ENCODE measurements at places on chromosomes 1 and 21.

DNA sequence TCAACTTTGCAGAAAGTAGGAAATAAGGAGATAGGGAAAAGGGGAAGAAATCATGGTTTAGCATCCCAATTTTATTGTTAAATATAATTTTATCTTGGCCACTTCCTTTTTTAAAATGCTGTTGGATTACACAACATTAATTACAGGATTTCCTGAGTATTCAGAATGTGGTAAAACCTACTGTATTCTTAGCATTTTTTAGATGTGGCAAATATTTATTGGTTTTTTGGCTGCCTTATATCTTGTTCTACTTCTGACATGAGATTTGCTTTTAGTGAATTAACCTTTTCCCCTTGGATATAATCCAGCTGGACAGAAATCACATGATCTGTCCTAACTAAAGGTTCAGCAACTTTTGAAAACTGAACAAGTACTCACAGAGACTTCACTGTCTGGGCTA lies 104.9 kb downstream of the PTGS2 start:
- H3K27me3 ChIP-seq, result no peaks in the 10 kb centered on the region
- no peak for DNase-seq
- H3K27ac ChIP-seq, result no peak overlapping the region
- no peaks in the 10 kb centered on the region for H3K36me3 ChIP-seq

DNA sequence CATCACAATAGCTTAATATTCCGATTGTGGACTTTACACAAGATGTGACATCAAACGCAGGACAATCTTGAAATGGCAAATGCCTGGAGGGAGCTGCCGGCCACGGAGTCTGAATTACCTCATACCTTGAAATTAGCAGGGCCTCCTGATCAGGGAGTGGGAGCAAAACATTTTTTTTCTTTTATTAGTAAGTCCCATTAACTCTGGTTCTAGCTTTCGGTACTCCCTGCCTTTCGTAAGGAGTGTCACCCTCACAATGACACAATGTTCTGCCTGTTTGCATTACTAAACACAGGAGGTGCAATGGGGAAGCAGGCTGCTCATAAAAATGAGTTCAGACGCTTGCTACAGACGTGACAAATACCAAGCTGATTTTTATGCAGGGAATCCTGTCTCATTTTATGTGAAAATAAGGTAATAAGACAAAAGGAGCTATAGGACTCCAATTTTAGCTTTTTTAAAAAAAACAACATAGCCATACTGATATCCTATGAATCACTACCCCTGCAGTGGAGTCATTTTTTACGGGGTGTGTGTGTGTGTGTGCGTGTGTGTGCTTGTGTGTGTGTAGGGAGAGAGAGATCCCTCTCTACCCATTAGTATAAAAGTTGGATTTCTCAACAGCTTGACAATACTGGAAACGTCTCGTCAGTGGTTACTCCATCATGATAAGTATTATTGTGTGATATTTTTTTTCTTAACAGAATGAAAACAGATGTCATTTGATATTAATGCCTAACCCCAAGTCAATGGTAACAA lies 205.1 kb upstream of the RUNX1 start:
- H3K4me3 ChIP-seq, result no peak overlapping the region
- no peak for DNase-seq
- no peak overlapping the region for H3K27ac ChIP-seq
- no peaks in the 10 kb centered on the region for H3K36me3 ChIP-seq
- no peaks in the 10 kb centered on the region for H3K27me3 ChIP-seq

DNA sequence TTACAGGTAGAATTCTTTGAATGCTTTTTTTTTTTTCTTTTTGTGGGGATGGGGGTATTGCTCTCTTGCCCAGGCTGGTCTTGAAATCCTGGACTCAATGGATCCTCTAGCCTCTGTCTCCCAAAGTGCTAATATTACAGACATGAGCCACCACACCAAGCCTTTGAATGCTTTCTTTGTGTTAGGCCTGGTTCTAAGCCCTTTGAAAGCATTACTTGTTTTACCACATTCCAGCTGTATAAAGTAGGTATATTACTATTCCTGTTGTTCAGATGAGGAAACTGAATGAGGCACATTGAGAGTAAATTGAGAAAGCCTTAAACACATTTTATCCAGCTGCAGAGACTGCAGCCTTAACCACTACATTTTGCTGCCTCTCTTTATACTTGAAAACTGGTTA lies 841.8 kb upstream of the ADGRL4 start:
- DNase-seq, result no peak
- no peaks in the 10 kb centered on the region for H3K4me1 ChIP-seq
- no peaks in the 10 kb centered on the region for H3K36me3 ChIP-seq
- H3K27me3 ChIP-seq, result no peaks in the 10 kb centered on the region

DNA sequence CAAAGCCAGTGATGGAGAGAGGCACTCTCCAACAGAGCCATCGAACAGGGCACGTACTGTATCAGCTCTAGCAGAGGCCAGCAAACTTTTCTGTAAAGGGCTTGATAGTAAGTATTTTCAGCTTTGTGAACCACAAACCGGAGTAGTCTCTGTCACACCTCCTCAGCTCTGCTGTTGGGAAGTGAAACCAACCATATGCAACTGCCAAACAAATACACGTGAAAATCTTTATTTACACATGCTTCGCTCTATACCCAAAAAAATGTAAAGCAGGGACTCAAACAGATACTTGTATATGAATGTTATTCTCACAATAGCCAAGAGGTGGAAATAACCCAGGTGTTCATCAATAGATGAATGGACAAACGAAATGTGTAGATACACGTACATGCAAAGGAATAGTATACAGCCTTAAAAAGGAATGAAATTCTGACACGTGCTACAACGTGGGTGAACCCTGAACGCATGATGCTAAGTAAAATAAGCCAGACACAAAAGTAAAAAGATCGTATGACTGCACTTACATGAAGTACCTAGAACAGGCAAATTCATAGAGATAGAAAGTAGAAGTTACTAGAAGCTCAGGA lies 39.0 kb downstream of the SETD4 start:
- H3K4me1 ChIP-seq, result peaks cover 6% of the 10 kb centered on the region
- no peak overlapping the region for H3K4me3 ChIP-seq
- H3K36me3 ChIP-seq, result no peaks in the 10 kb centered on the region
- DNase-seq, result no peak
- no peak overlapping the region for H3K27ac ChIP-seq

DNA sequence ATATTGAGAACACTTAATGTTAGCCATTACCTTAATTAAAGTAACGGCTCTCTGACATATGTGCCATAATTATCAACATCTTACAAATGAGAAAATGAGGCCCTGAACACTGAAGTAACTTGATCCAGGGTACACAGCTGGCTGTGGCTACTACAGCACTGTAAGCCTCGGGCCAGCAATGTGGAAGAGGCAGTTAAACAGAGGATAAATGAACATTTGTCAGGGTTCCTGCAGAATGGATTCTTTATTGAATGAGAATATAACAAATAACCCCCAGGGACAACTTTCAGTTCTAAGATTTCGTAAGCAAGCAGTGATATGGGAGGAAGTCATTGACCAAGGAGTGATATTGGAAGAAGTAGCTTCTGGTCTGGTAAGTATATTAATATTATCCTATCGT lies 70.5 kb upstream of the SCYL3 start:
- DNase-seq, result no peak
- H3K4me3 ChIP-seq, result no peak overlapping the region

DNA sequence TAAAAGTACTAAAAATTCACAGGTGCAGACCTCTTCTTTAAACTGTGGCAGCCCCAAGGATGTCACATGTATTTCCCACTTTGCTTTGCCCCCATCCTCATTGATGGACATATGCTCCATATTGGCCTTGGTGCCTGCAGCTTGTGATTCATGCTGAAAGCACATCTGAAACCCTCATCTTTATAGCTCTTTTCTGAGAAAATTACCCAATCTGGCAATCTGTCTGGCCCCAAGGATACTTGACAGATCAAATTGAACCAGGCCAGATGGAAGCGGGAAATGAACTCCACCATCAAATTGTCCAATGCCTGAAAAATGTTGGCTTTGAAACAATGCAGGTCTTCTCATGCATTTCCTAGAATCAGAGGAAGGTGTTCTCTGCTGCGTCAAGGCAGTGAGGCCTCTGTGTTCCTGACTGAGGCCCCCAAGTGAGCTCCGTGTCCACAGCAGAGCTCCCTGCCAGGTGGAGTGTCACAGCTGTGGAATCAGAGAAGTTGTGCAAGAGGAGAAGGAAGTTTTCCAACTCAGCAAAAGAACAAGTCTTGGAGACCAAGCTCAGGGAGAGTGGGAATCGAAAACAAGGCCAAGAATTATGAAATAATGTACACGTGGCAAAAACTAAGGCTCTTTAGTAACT lies 323.7 kb downstream of the PLPP3 start:
- H3K4me1 ChIP-seq, result no peaks in the 10 kb centered on the region
- DNase-seq, result peak; percentile 86
- no peak overlapping the region for H3K4me3 ChIP-seq
- H3K27me3 ChIP-seq, result no peaks in the 10 kb centered on the region

DNA sequence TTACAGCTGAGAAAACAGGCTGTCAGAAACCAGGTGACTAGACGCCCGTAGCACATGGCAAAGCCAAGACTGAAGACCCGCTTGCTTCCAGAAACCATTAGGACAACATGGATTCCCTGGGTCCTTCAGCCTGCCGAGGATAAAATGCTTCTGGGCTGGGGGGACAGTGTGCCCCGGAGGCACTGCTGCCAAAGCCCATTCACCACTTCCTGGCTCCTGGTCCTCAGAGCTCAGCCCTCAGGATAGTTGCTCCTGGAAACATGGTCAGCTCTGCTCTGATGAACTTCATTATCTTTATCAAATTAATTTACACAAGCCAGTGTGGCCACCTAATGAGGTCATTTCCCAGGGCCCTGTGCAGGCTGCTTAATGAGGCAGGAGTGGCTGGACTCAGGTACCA lies 41.1 kb upstream of the ACTL8 start:
- no peaks in the 10 kb centered on the region for H3K4me1 ChIP-seq
- DNase-seq, result no peak
- no peaks in the 10 kb centered on the region for H3K36me3 ChIP-seq
- H3K27ac ChIP-seq, result no peak overlapping the region
- no peak overlapping the region for H3K4me3 ChIP-seq
- no peaks in the 10 kb centered on the region for H3K27me3 ChIP-seq

DNA sequence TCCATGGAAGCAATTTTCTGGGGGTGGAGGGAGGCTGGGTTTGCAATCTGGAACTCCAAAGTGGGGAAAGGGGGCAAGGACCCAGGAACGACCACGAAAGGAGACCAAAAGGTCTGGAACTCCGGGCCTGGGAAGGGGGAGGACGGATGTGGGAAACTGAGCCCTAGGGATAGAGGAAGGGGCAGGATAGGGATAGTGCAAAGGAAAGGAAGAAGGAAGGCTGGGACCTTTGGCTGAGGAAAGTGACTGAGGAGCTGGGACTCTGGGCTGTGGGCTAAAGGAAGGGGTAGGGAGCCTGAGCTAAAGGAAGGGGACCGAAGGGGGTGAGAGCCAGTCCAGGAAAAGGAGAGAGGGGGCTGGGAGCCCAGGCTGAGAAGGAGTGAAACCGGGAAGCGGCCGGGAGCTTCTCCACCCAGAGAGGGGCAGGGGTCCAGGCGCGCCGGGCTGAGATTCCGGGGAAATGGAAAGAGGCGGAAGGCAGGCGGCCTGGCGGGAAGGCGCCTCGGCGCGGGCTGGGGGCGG lies 395 bp downstream of the SLC9A1 start:
- peak overlapping the region; percentile 42 for H3K27ac ChIP-seq
- no peaks in the 10 kb centered on the region for H3K36me3 ChIP-seq
- H3K27me3 ChIP-seq, result no peaks in the 10 kb centered on the region
- H3K4me1 ChIP-seq, result peaks cover 16% of the 10 kb centered on the region
- peak overlapping the region; percentile 71 for H3K4me3 ChIP-seq
- DNase-seq, result no peak

DNA sequence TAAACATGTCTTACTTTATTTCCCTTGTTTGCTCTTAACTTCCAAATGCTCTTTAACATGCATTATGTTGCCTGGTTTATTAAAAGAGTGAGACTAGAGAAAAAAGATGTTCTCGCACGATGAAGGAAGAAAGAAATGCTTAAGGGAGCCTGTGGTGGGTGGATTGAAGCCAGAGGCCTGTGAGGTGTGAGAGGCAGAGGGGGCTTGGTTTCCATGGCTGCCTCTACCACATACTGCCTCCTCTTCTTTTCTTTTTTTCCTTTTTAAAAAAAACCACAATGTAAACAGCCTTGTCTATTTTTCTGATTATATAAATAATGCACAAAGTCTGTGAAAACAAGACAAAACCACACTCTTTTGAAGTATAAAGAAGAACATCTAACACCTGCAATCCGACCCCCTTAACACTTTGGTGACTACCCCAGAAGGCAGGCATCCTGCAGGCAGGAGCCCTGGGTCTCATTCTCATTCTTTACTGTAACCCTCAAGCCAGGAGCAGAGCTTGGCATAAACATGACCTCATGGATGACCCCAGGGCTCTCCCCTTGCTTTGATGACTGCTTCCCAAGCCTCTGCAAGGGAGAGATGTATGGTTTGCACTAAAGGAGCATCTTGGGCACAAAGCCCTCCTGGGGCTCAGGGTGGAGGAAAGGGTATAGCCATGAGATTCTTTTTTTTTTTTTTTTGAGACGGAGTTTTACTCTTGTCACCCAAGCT lies 10.1 kb upstream of the PARP1 start:
- no peak for DNase-seq
- H3K27me3 ChIP-seq, result no peaks in the 10 kb centered on the region
- no peak overlapping the region for H3K27ac ChIP-seq
- no peak overlapping the region for H3K4me3 ChIP-seq
- no peaks in the 10 kb centered on the region for H3K4me1 ChIP-seq

DNA sequence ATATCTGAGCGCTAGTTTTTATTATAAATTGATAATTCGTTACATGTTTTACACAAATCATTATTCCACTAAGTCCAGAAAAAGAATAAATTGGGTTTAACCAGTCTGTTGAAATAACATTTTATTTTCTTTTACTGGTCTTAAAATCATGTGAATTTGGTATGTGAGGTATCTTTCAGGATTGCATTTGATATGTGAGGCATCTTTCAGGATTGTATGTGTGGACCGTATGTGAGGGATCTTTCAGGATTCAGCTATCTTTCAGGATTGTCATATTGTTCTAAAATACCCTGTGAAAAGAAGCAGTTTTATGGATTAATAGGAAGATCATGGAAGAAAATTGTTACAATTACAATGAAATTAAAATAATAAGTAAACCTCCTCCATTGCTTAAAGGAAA lies 42.9 kb downstream of the USP25 start:
- no peaks in the 10 kb centered on the region for H3K36me3 ChIP-seq
- no peaks in the 10 kb centered on the region for H3K27me3 ChIP-seq
- DNase-seq, result no peak
- peaks cover 2% of the 10 kb centered on the region for H3K4me1 ChIP-seq

DNA sequence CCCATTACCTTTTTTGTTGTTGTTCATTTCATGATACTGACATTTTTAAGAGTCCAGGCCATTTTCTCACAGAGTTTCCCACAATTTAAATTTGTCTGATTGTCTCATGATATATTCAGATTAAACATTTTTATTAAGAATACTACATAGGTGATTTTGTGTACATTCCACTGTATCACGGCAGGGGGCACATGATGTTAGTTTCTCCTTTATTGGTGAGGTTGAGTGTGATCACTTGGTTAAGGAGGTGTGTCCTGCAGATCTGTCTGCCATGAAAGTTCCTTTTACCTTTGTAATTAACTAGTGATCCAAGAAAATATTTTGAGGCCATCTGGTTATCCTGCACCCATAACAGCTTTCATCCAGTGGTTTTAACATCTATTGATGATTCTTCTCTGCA lies 11.8 kb downstream of the RTCA start:
- no peak overlapping the region for H3K27ac ChIP-seq
- no peaks in the 10 kb centered on the region for H3K4me1 ChIP-seq
- DNase-seq, result no peak
- H3K36me3 ChIP-seq, result no peaks in the 10 kb centered on the region

All from ovary (tissue), 10 donors.